Psoas muscle (tissue), 8 donors: ENCODE measurements at places on chromosomes 1 and 21. TPM values are rescaled to one million over a fixed set of nuclear protein-coding genes. Genes with fewer than 3 reads are reported as not detected.

- no peak for DNase-seq
Measured at GRCh38 chr1:155287987-155288543, 10.8 kb downstream of the HCN3 start.

GRCh38 chr1:170790651-170791071 is 126.7 kb downstream of the PRRX1 start:
- DNase-seq, result no peak

DNA sequence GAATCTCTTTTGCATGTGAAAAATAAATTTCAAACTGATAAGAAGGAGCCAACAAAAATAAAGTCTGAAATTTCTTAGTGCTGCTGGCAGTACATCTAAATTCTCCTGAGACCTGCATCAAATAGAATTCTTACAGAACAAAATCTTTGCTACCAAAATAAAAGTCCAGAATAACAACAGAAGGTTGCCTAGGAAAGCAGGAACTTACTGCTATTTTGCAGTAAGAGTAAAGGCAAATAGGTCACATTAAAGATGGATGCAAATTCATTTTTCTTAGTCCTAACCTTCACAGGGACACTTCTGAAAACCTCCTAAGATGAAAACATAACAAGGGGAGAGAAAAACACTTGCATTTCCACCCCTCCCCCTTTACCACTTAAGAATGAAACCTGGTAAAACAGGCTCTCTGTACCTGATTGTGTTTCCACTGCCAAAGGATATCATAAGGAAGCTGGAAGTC is 59.0 kb downstream of the RUSC1 start:
- no peak for DNase-seq

DNA sequence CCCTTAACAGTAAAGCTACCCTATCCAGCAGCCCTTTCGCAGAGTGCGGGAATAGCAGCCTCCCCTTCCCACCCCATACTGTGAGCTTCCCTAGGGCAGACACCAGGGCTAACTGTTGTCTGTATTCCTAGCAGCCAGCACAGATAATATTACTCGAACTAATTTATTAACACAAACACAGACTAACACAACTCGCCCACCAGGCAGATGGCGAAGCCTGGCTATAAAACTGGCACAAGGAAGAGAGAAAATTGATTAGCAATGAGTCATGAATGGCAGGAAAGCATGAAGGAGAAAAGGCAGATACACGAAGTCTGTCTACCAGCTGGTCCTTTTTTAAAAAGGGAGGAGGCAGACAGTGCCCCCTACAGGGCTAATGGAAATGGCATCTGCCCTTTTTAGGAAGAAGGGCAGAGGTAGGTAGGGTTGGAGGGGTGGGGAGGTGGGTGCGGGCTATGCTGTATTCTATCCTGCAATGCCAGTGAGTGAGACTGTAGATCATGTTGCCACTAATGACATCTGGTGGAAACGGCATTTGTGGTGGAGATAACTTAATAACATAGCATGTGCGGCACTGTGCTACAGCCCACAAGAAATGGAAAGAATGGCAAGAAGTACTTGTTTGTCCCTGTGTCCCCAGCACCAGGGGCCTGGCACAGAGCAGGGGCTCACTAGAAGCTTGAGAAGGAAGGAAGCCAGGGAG is 30.6 kb upstream of the CTPS1 start:
- DNase-seq, result no peak

DNA sequence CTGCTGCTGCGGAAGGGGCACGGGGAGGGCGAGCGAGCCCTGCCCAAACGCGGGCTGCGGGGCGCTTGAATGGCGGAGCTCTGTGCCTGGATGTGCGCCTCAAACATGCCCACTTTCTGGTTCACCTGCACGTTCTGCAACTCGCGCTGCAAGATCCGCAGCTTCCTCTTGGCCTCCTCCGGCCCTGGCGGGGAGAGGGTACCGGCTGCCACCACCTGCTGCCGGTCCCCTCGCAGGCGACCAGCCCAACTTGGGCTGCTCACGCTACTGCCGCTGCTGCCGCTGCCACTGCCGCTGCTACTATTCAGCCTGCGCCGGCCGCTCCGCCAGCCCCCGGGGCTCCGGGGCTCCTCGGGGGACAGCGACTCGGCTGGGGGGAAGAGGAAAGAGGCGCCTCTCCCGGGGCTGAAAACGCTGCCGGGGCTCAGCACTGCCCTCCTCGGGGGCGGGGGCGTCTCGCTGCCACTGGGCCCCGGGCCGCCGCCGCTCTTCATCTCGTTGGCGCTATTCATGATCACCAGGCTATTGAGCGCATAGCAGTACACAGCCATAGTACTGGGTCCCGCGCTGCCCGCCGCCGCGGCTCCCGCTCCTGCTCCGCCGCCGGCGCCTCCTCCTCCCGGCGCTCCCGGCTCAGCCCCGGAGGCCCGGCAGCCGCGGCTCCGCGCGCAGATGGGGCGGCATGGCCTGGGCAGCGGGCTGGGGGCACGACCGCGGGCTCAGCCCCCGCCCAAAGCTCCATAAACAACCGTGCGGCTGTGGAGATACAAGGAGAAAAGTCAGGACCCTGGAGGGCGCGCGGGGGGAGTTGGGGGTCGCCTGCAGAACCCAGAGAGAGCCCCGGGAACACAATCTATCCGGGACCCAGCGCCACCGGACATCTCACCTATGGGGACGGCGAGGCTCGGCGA is 1.9 kb downstream of the ITPKB start:
- DNase-seq, result peak; percentile 79

- DNase-seq, result no peak
Measured at GRCh38 chr1:167476061-167476460, 42.3 kb downstream of the CD247 start.

GRCh38 chr1:94727846-94728715 is 92.1 kb upstream of the SLC44A3 start:
- no peak for DNase-seq

DNA sequence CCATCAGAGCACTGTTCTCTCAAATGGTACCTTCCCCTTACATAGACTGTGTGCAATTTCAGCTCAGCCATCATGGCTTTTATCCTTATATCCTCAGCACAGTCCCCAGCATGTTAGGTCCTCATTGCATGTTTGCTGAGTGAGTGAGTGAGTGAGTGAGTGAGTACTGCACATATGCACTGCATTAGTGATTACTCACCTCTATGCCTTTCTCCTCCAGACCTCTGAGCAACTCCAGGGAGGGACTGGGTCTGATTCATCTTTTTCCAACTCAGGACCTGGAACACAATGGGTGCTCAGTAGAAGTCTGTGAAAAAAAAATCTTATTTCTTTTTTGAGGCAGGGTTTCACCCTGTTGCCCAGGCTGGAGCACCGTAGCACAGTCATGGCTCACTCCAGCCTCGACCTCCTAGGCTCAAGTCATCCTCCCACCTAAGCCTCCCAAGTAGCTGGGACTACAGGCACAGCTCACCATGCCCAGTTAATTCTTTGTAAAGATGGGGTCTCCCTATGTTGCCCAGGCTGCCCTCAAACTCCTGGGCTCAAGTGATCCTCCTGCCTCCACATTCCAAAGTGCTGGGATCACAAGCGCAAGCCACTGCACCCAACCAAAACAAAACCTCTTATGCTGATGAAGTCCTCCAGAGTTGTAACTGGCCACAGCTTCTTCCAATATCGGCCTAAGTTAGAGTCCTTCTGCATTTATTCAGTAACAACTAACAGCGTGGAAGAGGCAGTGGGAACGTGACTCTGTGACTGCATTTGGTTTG is 23.7 kb downstream of the RNU5D-1 start:
- no peak for DNase-seq

- DNase-seq, result no peak
Measured at GRCh38 chr1:50502147-50502546, 78.9 kb upstream of the DMRTA2 start.

DNA sequence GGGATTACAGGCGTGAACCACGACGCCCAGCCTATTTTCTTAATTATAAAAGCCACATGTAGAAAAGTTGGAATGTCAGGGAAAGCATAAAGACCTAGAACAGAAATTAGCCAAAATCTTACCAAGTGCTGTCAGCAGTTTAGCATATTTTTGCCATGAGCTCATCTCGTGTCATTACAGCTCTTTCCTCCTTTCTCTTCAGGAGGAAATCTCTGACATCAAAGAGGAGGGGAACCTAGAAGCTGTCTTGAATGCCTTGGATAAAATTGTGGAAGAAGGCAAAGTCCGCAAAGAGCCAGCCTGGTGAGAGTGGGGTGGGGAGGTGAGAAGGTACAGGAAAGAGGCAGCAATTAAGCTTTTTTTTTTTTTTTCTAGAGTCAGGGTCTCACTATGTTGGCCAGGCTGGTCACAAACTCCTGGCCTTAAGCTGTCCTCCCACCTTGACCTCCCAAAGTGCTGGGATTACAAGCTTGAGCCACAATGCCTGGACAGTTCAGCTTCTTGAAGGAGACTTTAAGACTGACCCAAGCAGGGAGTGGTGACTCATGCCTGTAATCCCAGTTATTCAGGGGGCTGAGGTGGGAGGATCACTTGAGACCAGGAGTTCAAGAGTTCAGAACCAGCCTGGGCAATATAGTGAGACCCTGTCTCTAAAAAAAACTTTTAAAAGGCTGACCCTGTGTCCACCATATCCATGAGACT is 8.4 kb upstream of the BGLAP start:
- DNase-seq, result no peak

- DNase-seq, result no peak
Measured at GRCh38 chr1:234881893-234882771, 246.5 kb downstream of the TOMM20 start.

- no peak for DNase-seq
Measured at GRCh38 chr1:119409731-119410130, 5.2 kb upstream of the HSD3B2 start.

- no peak for DNase-seq
Measured at GRCh38 chr1:23600283-23600682, 41.0 kb upstream of the ID3 start.

GRCh38 chr1:31101147-31101502 is 35.6 kb upstream of the PUM1 start:
- no peak for DNase-seq

DNA sequence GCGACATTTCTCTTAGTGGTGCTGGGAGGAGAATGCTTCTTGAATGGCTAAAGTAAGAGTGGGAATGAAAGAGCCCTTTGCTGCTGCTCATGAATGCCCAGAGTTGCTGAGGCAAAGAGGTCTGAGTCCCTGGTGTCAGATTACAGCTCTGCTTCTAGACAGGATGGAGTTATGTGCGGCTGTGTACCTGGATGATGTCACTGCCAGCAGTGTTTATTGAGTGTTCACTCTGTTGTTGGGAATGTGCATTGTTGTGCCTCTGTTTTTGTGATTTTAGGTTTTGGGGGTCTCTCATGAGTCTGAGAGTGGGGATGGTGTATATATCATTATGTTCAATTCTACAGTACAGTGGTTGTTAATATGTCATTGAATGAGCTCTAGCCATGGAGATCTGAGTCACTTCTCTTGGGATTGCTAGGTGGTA is 2.7 kb downstream of the CDC14A start:
- DNase-seq, result no peak

DNA sequence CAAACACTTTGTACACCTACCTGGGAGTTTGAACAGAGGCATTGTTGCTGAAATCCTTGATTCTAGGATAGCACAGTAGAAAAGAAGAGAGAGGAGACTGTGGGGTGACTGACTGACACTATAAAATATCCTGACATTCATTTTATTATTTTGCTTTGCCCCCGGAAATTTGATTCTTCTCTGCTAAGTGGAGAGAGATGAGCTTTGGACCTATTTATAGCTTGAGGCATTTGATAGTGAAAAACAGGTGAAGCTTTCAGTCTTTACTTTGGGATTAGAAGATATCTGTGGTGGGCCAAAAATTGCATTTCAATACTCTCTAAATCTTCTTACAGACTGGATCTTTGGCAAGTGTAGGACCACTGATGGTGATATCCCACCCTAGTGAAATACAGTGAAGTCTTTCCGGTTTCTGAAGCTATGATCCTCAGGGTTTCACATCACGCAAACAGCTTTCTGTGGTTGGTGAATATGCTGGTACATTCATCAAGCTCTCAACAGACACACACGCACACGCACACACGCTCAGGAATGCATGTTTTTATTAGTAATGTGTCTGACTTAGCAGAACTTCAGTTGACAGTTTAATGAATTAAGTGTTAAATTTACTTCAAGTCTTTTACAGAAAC is at the start of gene AMPD1:
Gene AMPD1, minus strand, starts transcription at position 117 of the 629 bp plus-strand sequence. Its CDS starts 75 bp downstream, at position 42.
- DNase-seq, result no peak

GRCh38 chr1:180928331-180929230 is 15.9 kb downstream of the KIAA1614 start:
- DNase-seq, result no peak

The OR10Z1 gene
- polyA plus RNA-seq, result not detected

The S100A8 gene
- 25.2 TPM for polyA plus RNA-seq

The RORC gene
- 3.5 TPM for polyA plus RNA-seq

The MASP2 gene
- not detected for polyA plus RNA-seq

The ADSS2 gene
- 19.2 TPM for polyA plus RNA-seq

The GBP6 gene
- 0.04 TPM for polyA plus RNA-seq

The CD1C gene
- polyA plus RNA-seq, result 0.06 TPM

The LRRC53 gene
- not detected for polyA plus RNA-seq

The AQP10 gene
- polyA plus RNA-seq, result 0.04 TPM

The ANKRD35 gene
- polyA plus RNA-seq, result 16.5 TPM
